ENCODE measurements at places on chromosomes 1 and 21.

DNA sequence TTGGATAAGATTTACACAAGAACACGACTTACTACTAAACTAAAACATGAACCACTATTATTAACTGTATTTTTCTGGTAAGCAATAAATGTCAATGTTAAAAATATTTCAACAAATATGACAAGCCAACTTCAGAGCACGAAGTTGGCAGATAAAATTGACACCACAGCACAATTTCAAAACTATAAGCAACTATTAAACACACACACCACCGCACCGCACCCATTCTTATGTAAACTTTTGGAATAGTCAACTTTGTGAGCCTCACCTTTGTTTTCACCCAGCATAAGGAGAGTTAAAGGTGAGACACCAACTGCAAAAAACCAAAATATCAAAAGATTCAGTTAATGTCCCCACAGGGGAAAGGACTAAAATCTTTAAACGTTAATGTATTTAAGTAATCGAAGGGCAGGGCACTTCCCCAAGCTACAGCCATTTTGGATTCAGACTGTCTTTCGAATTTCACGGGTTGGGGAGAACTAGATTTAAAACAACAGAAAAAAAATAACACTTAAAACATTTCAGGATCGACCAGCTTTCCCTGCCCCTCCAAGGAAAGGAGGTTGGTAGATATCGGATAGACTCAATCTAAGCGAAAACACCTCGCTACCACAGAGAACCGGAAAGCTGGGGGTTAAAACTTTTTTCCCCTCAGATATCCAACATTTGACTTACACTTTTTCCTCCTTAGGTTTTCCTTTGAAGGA is 872 bp downstream of the GPBP1L1 start:
- no peak for DNase-seq

DNA sequence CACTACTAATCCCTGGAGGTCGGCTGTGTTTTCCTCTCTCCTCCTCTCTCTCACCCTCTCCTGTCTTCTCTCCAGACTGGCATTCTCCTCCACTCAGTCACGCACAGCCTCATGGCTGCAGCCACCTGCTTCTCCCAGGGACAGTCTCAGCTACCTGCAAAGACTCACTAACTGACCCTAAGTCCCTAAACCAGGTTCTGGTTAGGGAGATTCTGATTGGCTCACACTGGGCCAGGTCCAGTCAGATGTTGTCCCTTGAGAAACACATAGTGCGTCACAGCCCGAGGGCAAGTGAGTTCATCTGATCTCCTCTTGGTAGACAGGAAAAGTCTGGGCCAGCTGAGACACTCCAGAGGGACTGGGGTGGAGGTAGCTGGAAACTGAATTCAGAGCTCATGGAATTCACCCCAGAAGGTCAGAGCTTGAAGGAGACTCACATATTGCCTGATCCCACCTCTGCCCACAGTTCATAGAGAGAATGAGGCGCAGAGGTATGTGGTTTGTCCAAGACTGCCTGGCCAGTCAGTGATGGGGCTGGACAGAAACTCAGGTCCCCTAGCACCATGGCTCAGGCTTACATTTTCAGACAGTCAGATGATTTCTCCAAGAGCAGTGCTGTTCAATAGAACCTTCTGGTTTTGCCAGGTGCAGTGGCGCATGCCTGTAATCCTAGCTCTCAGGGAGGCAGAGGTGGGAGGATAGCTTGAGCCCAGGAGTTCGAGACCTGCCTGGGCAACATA is 40.4 kb upstream of the RPL11 start:
- DNase-seq, result no peak

GRCh38 chr1:51313268-51313852 is 17.0 kb downstream of the TTC39A start:
- no peak for DNase-seq

GRCh38 chr21:27026501-27026900 is 59.6 kb upstream of the ADAMTS5 start:
- no peak for DNase-seq

DNA sequence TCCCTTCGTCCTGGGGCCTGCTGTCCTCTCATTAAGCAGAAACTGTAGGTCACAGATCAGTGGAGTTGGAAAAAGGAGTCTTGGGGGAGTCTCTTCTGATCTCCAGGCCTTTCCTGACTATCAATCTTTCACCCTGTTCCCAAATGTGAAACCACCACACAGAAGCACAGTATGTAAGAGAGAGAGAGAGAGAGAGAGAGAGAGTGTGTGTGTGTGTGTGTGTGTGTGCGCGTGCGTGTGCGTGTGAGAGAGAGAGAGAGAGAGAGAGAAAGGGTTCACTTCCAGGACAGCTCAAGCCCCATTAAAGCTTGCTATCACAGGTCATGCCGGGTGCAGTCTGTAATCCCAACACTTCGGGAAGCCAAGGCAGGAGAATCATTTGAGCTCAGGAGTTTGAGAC is 1.5 kb upstream of the TTC24 start:
- DNase-seq, result no peak

GRCh38 chr1:241997401-241997998 is 1.4 kb downstream of the MAP1LC3C start:
- DNase-seq, result no peak

DNA sequence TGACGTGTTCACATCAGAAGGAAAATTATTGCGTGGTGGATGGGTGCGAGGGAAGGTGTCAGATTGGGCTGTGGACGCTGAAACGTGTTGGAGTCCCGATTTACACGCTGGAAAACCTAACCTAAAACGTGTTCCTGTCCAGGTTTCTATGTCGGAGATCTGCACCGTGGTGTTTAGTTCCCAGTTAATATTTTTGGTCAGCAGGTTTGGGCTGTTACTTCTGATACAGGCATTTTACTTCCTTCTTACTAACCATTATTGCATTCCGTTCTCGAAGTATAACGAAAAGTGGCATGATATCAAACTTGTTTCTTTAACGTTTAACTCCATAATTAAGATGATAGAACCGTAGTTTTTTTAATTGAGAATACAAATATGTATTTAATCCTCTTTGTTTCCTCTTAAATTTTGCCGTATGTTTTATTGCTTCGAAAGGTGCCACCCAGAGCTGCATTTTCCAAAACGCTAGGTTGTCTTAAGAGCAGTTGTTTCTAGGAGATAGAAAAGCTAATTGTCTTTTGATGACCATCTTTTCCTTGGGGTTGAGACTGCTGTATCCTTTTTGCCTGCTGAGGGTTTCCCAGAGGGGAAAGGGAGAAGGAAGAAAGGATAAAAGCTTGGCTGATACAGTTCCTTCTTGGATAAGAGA is 1.3 kb downstream of the ADARB1 start:
- DNase-seq, result no peak

DNA sequence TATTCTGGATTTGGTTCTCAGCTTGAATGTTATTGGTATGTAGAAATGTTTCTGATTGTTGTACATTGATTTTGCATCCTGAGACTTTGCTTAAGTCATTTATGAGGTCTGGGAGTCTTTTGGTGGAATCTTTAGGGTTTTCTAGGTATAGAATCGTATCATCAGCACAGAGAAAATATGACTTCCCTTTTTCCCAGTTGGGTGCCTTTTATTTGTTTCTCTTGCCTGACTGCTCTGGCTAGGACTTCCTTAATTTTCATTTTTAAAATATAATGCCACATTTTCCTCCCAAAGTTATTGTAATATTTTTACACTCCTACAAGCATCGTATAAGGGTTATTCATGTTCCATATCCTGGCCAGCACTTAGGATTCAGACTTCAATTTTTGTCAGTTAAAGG is 111.1 kb downstream of the FNBP1L start:
- DNase-seq, result no peak

- peak; percentile 83 for DNase-seq
These were observed 684 bp downstream of the SLC2A1 start for GRCh38 chr1:42957880-42958487.

GRCh38 chr1:150895618-150896017 is 8.7 kb downstream of the CTXND2 start:
- DNase-seq, result no peak

DNA sequence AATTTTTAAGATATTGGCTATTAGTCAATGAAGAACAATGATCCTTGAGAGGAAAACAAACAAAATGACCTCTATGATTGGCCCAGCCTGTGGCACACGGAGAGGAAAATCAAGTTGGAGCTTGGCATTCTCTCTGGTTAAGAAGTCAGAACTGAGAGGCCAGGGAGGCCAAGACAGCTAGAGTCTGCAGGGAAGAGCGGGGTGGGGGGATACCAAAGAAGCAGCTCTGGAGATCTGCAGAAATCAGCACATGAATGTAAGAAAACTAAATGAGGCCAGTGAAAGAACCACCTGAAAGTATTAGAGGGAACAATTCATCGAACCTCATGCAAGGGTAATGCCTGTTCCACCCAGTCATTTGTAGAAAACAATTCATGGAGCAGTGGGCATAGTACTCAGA is 23.8 kb upstream of the C1orf115 start:
- DNase-seq, result no peak

DNA sequence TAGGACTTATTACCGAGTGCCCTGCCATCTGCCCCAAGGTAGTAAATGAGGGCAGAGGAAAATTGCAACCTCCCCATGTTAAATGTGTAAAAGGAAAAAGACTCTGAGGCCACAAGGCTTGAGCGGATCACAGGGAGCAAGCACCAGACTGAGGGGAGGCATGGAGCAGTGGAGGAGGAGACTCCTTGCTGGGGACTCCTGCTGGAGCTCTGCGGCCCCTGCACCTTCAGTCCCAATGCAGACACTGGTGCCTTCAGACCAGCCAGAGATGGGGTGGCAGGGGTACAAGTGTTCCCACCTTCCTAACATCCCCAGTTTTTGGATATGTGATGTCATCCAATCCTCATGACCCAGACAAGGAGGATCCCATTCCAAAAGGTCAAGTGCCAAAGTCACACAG is 128.4 kb upstream of the NGF start:
- DNase-seq, result no peak

DNA sequence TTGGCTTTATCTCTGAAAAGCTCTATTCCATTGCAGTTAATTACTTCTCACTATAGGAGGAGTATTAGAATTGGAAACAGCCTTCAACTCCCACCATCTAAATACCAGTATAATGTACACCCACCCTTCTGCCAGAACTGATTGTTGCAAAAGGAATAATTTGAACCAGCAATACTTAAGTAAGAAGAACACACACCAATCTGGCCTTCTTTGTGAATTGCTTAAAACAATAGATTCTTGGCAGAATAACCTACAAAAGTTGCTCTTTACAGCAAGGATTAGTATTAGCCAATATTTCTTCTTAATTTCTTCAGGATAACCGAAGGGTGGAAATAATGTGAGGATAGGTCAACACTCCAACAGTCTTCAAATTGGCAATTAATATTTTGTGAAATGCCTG is 54.9 kb upstream of the ADAMTS5 start:
- no peak for DNase-seq

DNA sequence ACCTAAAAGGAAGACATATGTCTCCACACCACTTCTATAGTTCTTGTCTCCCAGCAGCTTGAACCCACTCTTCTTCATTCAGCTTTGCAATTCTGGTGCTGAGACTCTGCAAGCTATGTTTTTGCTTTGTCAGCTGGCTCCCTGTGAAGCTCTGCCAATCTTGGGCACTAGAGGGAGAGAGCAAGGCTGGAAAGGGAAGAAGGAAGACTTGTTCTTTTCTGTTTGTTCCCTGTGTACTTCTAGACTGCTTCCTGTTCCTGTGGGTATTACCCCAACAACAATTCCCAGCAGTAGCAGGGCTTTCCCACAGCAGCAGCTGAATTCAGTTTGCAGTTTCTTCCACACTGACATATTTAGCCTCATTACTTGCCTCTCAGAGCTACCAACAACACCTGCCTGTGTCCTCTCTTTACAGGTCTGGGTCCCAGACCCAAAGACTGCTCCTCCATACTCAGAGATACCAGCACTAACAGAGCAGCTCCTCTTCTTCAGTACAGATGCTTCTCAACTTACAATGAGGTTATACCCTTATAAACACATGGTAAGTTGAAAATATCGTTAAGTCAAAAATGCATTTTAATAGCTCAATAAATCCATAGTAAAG is 275.2 kb upstream of the NEGR1 start:
- no peak for DNase-seq

- no peak for DNase-seq
These were observed 433.1 kb downstream of the PCP4 start for GRCh38 chr21:40300300-40300699.

DNA sequence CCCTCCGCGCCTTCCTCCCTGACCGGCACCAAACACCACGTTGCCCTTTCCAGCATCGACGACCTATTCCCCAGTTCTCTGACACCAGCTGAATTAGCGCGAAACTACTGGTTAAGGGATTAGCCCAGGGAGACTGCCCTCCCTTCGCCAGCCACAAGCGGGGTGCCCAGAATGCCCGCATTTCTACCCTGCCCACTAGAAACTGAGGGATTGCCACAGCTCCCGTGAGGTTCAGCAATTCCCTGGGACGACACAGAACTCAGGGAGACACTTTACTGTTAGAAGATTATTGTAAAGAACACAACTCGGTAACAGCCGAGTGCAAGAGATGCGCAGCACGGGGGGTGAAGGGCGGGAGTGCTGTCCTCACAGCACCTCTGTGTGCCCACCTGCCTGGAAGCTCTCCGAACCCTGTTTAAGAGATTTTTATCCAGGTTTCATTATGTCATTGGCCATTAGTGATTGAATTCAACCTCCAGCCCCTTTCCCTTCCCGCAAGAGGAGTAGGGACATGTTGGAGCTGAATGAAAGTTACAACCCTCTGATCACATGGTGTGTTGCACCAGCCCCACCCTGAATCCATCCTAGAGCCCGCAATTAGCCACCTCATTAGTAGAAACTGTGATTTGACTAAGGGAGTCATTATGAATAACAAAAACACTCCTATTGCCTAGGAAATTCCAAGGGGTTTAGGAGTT is 15.8 kb upstream of the RIPPLY3 start:
- DNase-seq, result no peak

GRCh38 chr1:53337499-53337898 is 9.6 kb upstream of the LRP8 start:
- no peak for DNase-seq

- DNase-seq, result no peak
These were observed 261.6 kb downstream of the CAMTA1 start for GRCh38 chr1:7046891-7047290.

- peak; percentile 19 for DNase-seq
These were observed 95.0 kb downstream of the GLIS1 start for GRCh38 chr1:53643881-53644390.

DNA sequence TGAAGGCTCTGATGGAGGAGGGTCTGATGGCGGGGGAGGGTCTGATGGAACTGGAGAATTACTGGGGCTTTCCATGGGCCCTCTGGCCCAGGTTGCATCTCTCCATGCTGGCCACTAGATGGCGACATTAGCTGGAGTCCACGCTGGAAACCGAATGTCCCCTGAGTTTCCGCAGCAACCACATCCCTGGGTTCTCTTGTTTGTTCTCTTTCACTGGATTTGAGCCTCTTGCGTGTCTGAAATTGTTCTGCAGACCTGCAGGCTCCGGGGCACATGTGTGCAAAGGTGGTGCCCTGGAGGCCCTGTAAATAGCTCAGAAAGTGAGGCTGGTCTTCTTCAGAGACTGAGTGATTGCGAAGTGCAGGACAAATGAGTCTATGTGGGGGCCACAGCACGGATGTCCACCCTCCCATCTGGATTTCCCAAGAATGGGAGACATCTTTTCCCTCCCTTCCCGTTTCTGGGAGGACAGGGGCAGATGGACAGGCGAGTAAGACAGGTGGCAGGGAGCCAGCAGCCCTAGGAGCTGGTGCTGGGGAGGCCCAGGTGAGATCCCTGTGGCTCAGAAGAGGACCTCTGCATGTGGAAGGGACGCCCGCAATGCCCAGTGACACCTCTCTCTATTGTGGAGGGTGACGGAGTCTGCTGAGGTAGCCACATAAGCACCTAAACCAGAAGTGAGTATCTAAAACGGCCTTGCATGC is 73.2 kb upstream of the ABCG1 start:
- DNase-seq, result peak; percentile 77

- peak; percentile 78 for DNase-seq
These were observed 36.7 kb upstream of the FAM163A start for GRCh38 chr1:179706339-179706941.

Measured in right forelimb (tissue), 1 donor.